ENCODE measurements at places on chromosomes 5 and 9. TPM values are rescaled to one million over a fixed set of nuclear protein-coding genes. Genes with fewer than 3 reads are reported as not detected.

DNA sequence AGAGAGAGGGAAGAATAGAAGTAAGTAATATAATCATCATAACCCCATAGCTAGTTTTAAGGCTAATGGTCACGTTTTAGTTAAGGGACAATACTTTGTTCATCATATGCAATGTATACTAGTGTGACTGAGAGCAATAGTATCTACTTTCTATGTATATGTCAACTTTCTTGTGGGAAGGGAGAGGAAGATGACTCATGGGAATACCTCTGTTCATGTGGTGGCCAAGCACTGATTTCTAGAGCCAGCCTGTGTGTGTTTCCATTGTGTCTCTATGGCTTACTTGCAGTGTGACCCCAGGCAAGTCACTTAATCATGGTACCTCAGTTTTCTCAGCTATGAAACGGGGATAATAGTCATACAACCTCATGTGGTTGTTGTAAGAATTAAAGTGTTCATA, 639.6 kb downstream of the CETN3 start:
- no peak for DNase-seq

DNA sequence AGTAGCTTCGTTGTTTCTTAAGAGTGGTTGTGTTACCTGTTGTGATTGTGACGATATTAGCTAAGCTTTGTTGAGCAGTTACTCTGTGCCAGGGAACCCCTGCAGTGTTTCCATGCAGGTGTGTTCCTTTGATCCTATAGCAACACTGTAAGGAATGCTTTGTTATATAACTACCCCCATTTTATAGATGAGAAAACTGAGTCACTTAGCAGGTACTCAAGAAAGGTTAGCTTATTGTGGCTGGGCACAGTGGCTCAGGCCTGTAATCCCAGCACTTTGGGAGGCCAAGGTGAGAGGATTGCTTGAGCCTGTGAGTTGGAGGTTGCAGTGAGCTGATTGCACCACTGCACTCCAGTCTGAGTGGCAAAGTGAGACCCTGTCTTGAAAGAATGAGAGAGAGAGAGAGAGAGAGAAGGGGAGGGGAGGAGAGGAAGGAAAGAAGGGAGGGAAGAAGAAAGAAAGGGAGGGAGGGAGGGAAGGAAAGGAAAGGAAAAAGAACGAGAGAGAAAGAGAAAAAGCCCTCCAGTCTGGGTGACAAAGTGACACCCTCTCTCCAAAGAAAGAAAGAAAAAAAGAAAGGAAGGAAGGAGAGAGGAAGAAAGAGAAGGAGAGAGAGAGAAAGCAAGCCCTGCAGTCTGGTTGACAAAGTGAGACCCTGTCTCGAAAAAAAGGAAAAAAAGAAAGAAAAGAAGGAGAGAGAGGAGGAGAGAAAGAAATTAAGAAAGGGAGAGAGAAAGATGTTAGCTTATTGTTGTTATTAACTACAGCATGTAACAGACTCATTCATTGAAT, 85.6 kb upstream of the RARS1 start:
- DNase-seq: no peak

- no peak for DNase-seq
These were observed 39.9 kb downstream of the RHOBTB3 start for GRCh38 chr5:95770830-95771708.

- no peak for DNase-seq
These were observed 73.2 kb upstream of the RAPGEF1 start for GRCh38 chr9:131813116-131813515.

GRCh38 chr9:126205845-126206498, 120.7 kb upstream of the MVB12B start:
- no peak for DNase-seq

GRCh38 chr5:139847790-139848507, 52.3 kb downstream of the PSD2 start:
- no peak for DNase-seq

DNA sequence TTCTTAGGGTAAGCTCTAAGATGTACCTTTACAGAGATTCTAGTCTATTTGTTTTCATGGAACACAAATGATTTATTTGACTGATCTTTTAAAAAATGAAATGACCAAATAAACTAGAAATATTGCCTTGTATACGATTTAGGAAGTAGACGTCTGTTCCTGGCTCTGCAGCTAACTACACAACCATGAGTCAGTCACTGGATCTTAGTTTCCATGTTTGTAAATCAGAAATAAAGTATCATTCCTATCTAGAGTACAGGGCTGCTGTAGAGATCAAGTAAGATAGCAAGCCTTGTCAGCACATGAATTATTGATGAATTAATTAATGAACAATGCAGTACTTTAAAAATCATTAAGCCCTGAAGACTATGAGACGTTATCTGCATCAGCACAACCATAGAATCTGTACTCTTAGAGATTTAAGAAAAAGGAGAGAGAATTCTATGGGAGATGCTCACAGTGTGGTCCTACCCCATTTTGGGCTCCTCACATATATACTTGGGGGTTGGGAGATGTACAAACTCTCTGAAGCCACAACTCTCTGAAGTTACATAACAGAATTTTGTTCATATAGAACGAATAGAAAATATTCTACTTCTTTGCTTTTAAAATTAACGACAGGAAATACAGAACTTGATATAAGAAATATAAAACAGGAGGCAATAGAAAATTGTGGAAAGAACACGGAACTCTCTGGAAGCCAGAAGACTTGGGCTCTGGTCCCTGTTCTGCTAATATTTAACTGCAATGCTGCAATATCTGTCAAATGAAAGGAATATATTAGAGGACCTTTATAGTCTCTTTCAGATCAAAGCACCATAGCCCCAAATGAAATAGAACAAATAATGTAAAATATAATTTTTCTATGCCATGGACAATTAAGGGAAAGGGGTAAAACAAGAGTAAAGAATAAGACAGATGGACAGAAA, 48.4 kb upstream of the HNRNPA0 start:
- DNase-seq: no peak

- DNase-seq: no peak
These were observed 7.5 kb downstream of the RASGRF2 start for GRCh38 chr5:80967500-80968181.

GRCh38 chr9:105047742-105048041, 119.7 kb upstream of the ABCA1 start:
- no peak for DNase-seq

DNA sequence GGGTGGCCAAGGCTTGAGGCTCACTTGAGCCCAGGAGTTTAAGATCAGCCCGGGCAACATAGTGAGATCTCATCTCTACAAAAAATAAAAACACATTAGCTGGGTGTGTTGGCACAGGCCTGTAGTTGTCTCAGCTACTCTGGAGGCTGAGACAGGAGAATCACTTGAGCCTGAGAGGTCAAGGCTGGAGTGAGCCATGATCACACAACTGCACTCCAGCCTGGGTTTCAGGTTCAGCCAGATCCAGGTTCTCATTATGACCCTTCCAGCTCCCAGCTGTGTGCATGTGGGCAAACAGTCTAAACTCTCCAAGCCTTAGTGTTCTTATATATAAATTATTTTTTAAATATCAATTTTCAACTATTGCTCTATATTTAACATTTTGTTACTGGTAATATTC, 67.9 kb downstream of the ALDH7A1 start:
- no peak for DNase-seq

DNA sequence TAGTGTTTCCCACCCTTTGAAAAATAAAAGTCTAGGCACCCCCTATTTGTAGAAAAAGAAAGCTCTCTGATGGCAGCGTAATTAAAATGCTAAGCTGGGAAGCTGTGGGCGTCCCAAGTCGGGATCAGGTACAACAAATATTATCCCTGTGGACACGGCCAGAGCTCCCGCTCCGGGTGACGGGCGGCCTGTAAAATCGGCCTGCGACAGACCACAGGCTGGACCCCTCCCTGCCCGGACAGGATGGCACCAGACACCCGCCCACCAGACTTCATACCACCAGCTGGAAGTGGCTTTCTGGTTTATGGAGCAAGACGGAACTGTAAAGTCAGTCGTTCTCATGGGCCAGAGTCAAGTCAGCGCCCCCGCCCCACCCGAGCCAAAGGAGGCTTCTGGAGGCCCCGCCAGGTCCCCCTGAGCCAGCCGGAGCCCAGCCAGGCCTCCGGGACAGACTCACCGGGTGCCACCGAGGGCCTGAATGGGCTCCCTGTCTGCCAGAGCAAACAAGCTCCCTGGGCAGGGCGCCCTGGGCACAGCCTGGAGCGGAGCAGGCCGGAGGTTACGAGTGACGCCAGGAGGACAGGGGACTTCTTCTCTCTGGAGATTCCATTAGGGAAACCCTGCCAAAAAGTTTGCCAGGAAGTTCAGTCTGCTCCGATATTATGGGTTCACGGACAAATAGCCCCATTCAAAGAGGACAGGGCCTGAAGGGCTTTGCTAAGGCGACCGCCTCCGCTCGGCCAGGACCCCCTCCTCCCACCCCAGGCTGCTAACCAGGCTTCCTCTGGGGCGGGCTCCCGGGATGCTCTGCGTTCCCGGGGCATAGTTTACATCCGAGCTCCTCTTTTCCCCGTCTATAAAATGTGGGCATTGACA, 173.7 kb downstream of the ERCC6L2 start:
- no peak for DNase-seq

GRCh38 chr5:92468295-92468694, 1085.2 kb upstream of the ARRDC3 start:
- DNase-seq: no peak

DNA sequence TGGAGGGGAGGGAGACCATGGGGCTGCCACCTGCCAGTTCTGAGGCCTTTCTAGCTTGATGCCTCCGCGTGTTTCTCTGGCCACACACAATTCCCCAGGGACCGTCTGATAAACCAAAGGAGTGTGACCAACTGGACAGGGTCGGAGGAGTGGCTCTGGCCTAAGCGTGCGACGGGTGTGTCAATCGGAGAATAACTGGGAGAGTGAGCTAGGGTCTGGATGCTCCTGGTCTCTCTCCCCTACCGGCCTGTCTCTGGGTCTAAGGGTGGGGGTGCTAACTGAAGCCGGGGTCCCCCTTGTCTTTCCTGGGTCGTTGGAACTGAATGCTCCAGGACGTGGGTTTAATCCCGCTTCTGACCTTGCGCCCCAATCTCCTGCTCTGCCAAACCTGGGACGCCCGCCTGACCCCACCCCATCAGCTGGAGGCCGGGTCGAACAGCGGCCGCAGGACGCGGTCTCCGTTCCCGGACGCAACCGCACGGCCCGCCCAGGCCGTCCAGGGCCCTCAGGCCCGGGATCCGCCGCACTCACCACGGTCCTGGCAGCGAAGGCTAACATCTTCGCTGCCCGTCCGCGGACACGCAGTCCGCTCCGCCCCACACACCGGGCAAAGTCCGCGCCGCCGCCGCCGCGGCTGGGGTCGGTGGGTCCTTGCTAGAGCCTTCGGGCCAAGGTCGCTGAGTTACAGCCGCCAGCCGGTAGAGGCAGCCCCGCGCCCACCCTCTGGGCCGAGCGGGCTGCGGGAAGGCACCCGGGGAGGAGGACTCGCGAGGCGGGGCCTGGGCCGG, 447 bp downstream of the CRAT start:
- no peak for DNase-seq

DNA sequence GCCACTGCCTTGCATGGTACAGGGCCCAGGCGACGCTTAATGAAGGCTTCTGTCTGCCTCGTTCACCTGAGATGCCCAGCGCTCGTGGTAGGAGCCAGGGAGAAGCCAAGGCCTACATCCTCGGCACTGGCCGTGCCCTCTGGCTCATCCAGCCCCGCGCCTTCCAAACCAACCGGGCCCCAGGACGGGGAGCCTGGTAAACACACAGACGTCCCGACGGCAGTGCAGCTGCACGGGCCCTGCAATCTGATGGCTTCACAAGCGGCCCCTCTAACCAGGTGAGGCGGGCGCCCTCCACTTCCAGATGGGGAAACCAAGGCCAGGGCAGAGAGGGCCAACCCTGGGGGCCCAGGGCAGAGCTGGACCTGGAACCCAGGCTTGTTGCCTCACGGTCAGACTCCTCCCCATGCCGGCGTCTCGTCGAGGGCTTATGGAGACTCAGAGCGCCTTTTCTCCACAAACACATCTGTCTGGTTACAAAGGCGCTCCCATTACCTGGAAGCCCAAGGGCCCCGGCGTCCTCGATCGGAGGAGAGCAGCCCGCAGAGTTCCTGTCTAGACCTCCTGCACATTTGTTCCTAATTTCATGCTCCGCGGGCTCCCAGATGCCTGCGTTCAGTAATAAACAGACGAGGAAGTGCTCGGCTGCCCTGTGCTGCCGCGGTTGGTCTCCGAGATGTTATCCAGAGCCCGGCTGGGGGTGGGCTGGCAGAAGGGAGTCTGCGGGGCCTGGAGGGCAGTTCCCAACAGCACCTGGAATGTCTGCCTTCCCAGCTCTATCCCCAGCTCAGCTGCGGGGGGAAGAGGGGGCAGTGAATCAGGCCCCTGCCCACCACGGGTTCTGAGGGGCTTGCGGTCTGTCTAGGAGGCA, 23.5 kb downstream of the FAM163B start:
- DNase-seq: no peak

DNA sequence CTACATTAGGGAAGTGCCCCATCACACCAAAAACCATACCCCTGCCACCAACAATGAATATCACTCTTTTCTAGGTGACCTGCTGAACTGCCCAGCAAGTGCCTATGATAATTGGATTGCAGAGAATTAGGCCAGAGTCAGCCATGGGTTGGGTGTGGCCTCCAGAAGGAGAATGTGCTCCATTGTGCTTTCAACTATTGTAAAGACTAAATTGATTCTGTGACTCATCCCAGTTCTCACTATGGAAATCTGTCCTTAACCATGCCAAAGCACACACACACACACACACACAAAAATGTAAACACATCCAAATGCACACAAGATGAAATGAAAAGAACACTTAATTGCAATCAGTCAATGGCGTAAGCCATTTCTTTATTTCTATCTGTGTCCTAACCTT, 25.7 kb downstream of the DRD1 start:
- DNase-seq: no peak

DNA sequence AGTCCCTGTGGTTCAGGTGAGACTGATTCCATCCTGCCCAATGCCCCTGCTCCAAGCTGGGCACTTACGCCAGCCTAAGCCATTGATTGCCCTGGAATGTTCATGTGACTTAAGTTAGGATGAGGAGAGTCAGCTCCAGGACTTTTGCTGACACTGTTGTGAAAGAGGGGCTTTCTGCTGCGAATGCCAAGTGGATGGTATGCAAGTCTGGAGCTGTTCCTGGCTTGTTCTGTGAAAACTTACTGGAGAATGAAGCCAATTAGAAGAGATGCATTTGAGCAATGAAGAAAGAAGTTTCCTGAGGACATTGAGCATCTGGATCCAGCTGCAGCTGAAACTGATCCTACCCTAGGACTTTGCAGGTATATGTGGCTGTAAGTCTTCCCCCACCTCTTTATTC, 61.2 kb upstream of the ZFR start:
- DNase-seq: no peak

GRCh38 chr5:143056792-143057579, 286.8 kb downstream of the ARHGAP26 start:
- no peak for DNase-seq

Gene IL4
- not detected for polyA plus RNA-seq

Gene NHP2
- 124 TPM for polyA plus RNA-seq

Gene OR1L4
- not detected for polyA plus RNA-seq

Gene ARL14EPL
- polyA plus RNA-seq: not detected

Gene MARCHF11
- polyA plus RNA-seq: not detected

Gene SLC6A3
- polyA plus RNA-seq: not detected

Gene MYOZ3
- 0.04 TPM for polyA plus RNA-seq

Gene KYAT1
- polyA plus RNA-seq: 8.0 TPM

Gene AGGF1
- polyA plus RNA-seq: 15.6 TPM

Gene FSTL4
- 0.18 TPM for polyA plus RNA-seq

Gene IFNK
- not detected for polyA plus RNA-seq

Measured in liver (tissue), 10 donors.